Glomerular endothelial cell (primary cell): ENCODE measurements at places on chromosomes 2 and 18. TPM values are rescaled to one million over a fixed set of nuclear protein-coding genes. Genes with fewer than 3 reads are reported as not detected.

DNA sequence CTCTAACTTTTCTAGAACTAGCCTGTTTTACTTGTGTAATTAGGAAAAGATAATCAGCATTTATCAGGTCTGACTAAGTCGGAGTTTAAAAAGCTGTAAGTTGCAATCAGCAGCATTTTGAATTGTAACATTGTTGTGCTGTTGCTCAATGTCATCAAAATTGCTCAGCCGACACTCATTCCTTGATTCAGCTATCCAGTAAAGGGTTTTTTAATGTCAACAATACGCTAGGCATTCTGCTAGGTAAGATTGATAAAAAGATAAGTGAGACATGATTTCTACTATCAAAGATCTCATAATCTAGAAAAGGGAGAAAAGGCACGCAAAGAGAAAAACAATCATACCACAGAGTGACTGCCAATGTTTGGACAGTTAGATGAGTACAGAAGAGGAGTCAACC lies 327.1 kb upstream of the CDH2 start:
- DNase-seq = no peak

- DNase-seq = no peak
Measured at GRCh38 chr18:10011061-10011460, 97.2 kb downstream of the VAPA start.

DNA sequence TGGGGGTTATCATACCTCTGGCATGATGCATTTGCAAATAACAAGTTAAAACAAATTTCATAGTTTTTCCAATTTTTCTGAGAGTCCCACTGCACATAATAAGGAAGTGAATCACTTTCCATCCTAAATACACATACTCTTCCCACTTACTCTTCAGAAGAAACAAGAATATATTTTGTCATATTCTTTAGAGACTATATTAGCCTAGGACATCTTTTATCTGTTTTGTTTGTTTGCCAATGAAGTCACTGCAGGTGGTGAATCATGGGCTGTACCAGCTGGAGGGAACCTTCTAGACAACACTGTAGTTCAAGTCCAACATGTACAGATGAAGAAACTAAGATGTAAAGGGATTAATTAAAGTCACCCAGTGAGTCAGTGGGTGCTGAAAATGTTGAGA lies 116.8 kb downstream of the XIRP2 start:
- DNase-seq = no peak

- no peak for DNase-seq
Measured at GRCh38 chr2:207896525-207897285, 127.0 kb upstream of the FZD5 start.

DNA sequence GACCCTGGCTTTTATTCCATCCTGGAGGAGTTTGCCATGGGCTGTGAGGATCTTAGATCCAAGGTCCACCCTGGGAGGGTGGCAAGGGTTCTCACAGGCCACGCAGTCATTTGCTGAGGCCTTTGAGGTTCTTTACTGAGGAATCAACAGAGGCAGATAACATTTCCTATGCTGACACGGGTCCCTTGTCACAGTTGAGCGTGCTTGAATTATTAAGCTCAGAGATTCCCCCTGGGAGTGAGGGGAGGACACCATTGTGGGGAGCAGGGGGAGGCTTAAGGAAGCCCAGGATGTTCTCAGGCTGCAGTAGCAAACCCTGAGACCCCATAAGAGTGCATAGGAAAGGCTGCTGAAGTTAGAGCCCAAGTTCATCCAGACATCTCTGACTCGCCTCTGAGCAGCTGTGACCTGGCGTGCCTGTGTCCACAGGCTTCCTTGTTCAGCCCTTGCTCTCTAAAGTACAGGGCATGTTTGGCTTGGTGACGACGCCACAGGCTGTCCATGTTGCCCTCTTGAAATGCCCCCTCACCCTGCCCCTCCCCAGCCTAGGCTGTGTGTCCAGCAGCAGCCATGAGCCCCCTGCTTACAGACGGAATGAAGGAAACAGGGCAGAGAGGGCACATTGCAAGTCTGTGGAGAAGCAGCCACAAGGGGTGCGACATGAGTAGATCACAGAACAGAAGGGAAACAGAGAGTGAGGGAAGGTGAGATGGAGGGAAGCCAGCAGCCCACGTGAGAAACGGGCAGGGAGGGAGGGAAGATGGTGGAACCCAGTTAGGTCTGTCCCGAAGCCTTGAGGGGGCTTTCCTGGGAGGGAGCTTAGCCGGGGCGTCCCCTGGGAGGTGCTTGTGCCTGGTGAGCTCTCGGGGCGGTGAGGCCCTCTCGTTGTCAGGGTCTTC lies 34.0 kb downstream of the NAPG start:
- no peak for DNase-seq

DNA sequence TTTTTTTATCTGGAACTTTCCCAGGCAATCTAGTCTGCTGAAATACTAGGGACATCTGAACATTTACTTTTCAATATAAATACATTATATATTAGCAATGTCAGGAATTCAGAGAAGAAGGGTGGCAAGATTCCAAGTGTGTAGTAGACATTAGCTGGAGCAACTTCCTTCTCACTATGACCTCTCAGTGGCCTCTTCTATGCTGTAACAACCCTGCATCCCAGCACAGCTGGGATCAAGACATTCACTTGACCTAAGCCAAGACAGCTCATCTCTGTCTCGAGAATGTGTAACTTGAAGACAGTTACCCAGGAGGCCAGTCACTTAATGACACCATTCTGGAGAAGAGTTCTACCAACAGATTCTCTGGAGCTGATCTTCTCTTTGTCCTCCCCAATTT lies 61.7 kb upstream of the RALBP1 start:
- DNase-seq = no peak

- no peak for DNase-seq
Measured at GRCh38 chr18:24063121-24063731, 48.7 kb downstream of the TTC39C start.

DNA sequence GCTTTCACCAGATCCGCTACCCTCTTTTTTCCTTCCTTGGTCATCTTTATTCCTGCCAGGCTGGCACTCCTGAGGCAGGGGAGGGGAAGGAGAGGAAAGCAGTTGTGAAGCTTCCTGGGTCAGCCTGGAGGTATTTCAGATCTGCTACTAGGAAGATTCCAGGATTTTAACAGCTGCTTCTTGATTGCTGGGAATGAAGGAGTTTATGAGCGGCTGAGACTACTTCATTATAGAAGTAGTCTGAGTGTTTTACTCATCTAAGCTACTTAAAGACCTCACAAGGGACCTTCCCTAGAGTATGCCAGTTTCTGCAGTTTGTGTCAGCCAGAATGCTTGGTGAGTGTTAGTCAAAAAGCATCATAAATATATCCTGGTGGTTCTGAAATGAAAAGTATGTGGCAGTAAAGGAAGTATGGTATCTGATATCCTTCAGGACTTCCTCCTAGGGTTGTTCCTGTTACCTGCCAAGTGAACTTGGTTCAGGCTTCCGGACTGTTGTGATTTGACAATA lies 1.9 kb downstream of the TANC1 start:
- DNase-seq = peak; percentile 39

DNA sequence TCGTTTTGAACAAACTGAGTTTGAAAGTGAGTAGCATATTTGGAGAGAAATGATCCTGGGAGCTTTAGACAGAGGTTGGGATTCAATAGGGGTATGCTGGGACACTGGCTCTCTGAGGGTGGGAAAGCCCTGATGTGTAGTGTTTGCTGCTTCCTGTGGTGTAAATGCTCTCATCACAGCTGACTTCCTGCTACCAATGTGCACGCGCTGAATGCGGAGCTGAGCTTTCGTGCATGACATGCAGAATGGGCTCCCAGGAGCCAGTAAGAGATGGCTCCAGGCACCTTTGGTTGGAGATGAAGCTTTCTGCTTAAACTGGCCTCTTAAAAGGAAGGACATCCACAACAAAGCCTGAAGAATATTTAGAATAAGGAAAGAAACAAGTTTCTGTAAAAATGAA lies 224.1 kb upstream of the CCDC150 start:
- DNase-seq = no peak

DNA sequence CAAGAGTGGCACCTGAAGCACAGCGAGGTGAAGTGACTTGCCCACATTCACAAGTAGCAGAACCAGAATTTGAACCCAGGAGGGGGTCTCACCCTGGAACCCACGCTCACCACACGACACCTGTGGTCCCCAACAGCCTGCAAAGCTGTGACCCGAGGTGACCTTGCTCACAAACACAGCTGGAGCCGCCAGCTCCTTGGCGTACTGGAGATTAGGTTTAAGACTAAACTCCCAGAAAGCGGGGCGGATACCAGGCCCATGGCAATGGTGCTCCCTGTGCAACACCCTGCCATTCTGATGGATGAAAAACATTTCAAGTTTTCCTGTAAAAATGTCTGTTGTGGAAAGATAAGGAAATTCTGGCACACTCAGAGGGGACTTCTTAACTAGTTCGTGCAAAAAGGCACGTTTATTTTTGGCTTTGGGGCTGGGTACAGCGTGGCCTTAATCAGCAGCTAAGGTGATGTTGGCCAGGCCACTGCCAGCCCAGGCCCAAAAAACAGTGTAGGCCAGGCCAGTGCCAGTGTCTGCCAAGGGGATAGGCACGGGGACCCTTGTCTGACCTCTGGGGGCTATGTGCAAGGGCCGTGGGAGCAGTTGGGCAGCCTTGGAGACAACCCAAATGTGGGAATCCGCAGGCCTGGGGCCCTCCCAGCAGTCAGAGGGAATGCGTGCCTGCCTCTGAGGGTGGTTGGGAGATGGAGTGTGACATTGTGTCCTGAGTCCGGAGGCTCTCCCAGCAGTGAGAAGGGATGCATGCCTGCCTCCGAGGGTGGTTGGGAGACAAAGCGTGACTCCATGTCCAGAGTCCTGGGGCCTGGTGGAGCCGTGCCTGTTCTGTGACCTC lies 185.0 kb upstream of the HS6ST1 start:
- no peak for DNase-seq

DNA sequence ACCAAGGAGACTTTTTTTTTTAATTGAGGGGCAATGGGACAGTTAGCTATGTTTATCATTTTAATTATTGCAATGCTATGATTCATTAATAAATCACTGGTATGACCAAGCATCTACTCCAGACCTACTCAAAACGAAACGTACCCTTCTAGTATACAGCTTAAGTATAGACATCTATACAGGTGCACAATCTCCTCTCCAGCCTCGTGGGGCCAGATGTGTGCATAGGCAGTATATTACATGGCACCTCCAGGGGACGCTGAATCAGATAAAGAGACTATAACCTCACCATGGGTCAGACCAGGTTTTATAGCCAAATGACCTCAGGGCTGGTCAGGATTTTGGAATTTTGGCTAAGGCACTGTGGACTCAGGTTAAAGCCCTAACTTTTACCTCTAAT lies 86.6 kb downstream of the SS18 start:
- DNase-seq = no peak

GRCh38 chr18:34697233-34697632 lies 12.9 kb upstream of the DTNA start:
- DNase-seq = no peak

DNA sequence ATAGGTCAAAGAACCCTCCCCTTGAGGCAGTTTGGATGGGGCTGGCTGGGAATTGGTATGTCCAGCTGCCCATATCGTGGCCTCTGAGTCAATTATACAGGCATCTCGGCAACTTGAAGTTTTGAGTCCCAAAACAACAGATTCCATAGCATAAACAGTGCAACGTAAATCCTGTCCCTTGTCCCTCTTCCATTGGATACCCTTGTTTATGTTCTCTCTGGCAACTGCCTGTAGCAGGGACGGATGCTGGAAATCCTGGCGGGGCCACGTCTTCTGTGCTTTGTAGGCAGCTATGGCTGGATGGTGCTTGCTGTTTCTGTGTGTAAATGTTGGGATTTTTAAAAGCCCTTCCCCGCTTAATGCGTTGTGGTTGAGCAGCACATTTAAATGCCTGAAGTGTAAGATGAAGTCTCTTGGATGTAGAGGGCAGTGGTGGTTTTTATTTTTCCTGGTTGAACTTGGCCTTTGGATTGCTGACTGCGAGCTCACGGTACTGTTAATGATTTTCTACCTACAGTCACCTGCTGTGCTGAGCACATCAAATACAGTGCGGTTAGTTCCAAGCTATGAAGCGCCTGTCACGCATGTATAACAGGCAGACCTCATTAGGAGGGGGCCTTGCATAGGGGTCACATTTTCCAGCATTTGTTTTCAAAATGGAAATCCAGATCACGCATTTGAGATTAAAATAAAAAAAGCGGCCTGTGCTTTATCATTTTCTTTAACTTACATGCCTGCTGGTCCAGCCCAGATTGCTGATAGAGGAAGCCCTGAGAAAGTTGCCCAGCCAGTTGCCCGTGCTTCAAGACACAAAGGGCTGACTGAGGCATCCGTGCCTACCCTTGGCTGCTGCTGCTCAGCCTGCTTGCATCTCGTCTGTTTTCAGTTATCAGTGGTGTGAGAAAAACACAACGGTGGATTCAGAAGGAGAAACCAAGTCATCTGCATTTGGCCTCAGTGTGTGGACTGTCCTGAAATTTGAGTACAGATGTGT lies 84.7 kb downstream of the NEDD4L start:
- DNase-seq = no peak

DNA sequence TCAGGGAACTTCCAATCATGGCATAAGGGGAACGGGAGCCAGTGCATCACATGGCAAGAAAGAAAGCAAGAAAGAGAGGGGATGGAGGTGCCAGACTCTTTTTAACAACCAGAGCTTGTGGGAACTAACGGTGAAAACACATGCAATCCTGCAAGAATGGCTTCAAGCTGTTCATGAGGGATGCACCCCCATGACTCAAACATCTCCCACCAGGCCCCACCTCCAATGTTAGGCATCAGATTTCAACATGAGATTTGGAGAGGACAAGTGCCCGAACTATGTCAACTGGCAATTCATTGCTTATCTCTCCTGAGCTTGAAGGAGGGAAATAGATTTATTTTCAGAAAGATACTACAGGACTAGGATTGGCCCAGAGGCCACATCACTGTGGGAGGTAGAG lies 270.0 kb downstream of the SLC4A3 start:
- DNase-seq = no peak

DNA sequence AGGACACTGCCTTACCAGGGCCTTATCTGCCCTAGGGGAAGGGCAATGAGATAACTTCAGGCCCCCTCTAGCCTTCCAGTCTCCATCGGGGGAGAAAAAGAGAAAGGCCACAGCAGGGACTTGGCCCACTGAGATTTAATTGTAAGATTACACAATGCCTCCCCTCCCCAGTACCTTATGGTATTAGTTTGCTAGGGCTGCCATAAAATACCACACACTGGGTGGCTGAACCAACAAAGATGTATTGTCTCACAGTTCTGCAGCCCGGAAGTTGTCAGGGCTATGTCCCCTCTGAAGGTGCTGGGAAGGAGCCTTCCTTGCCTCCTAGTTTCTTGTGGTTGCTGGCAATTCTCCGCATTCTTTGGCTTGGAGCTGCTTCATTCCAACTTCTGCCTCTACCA lies 34.8 kb upstream of the SPATA3 start:
- DNase-seq = no peak

The NYAP2 gene
- total RNA-seq = not detected in 2 replicates

The FLACC1 gene
- 0.15 and 0.23 TPM in 2 replicates for total RNA-seq

The MYOM1 gene
- total RNA-seq = 0.15 and 0.41 TPM in 2 replicates

The MAL gene
- total RNA-seq = 3.1 TPM in 1 of 2 replicates, not detected in the other

The UGT1A3 gene
- not detected in 2 replicates for total RNA-seq

The DNER gene
- total RNA-seq = 5.4 and 13.4 TPM in 2 replicates

The ALPI gene
- total RNA-seq = not detected in 2 replicates

The CDCA7 gene
- total RNA-seq = 6.3 and 9.0 TPM in 2 replicates

The TBR1 gene
- total RNA-seq = not detected in 2 replicates

The ANKAR gene
- 1.2 and 3.3 TPM in 2 replicates for total RNA-seq

The CFAP210 gene
- not detected in 2 replicates for total RNA-seq

The UGT1A8 gene
- total RNA-seq = not detected in 2 replicates

The ABCA12 gene
- total RNA-seq = 0.12 and 0.29 TPM in 2 replicates
